ENCODE measurements at places on chromosomes 3 and 15.

- no peak for DNase-seq
Measured at GRCh38 chr3:24540821-24541220, 46.2 kb upstream of the THRB start.

DNA sequence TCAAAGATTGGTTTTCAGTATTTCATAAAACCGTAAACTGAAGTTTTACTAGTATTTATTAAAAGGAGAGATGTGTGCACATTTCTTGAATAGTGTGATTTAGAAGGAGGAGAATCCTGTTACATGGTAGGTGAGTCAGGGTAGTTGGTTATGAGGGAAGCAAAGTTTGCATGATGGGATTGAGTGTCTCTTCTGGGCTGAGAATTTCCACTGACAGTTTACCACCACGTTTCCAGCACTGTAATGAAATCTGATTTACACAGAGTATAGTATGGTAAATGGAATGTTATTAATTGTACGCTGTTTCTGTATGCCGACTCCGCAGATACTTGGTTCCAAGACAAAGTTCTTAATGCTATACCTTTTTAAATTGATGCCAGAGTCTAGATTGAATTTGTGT, 1.6 kb downstream of the NECTIN3 start:
- no peak for DNase-seq

- no peak for DNase-seq
Measured at GRCh38 chr3:141055536-141056445, 4.6 kb downstream of the SPSB4 start.

DNA sequence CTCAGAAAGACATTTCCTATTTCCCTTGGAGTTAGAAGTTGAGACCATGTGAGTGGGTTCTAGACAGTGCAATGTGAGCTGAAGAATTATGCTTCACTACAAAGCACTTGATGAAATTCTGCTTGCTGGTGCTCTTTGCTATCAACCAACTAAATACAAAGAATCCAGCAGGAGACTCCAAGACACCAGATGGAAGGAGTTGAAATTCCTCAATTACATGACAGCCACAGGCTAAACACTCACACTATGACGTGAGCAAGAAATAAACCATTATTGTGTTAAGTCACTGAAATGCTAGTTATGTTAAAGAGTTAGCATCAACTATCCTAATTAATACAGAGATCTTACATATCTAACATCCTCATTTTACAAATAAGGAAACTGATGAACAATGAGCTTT, 8.2 kb upstream of the MAP4 start:
- no peak for DNase-seq

- no peak for DNase-seq
Measured at GRCh38 chr3:62898530-62899496, 23.6 kb upstream of the CADPS start.

- no peak for DNase-seq
Measured at GRCh38 chr3:65005486-65005885, 317.7 kb upstream of the ADAMTS9 start.

GRCh38 chr15:70815604-70816003, 38.4 kb downstream of the LARP6 start:
- DNase-seq: no peak

GRCh38 chr3:178536211-178537079, at the start of gene KCNMB2:
KCNMB2 (plus strand) TSS chr3:178536436.
- no peak for DNase-seq
